ENCODE measurements at places on chromosomes 3 and 15.

GRCh38 chr3:194364652-194365434 is 4.7 kb downstream of the LRRC15 start:
- no peak for DNase-seq

DNA sequence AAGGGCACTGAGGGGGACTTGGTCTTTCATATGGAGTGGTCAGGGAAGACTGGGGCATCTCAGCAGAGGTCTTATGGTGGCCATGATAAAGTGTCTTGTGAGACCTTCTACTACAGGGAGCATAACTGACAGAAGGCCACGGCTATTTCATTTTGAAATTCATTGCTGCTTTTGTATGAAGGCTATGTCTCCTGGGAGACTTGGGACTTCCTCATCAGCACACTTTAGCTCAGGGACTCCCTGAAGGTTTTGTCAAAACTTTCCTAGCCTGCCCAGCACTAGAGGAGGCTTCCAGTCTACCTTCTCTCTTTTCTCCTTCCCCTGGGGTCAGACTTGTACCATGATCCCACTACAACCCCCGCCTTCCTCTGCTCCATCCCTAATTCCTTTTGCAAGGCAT is 77.2 kb upstream of the RASGRF1 start:
- no peak for DNase-seq

- DNase-seq, result no peak
These were observed 50.5 kb upstream of the UBP1 start for GRCh38 chr3:33490641-33491241.

DNA sequence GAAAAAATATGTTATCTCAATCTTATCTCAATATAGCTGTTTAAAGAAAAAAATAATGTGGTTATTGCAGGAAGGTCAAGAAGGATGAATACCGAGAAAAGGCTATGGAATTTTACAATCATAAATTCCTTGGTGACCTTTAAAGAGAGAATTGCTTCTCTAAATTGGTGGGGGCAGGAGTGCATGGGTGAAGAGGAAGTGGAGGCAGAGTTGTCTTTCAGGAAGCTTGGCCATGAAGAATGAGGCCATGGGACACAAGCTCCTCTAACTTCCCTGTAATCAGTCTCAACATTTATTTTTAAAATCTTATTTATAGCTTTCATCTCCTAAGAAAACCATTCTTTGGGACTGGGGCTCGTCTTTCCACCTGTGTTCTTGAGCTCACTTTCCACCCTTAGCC is 22.4 kb upstream of the ALDH1A2 start:
- no peak for DNase-seq

GRCh38 chr15:56608140-56608778 is 125.0 kb downstream of the ZNF280D start:
- DNase-seq, result no peak

GRCh38 chr15:53400986-53401385 is 358.5 kb downstream of the WDR72 start:
- no peak for DNase-seq

GRCh38 chr15:34358367-34358766 is 8.6 kb downstream of the LPCAT4 start:
- no peak for DNase-seq

DNA sequence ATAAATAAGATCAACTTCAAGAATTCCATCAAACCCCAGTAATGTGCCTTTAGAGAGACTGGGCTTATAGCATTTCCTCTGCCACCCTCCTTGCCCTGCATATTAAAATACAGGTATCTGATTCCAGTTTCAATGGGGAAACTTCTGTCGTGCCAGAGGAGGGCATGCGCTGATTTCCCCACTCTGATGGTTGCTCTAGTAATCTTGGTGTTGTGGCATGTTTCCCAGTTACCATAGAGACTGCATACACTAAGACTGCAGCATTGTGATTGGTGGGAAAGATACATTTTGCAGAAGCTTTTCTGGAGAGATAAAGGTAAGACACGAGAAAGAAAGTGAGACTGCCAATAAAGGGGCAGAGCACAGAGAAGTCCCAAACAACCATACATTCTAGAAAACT is 225.6 kb downstream of the TIGIT start:
- DNase-seq, result peak; percentile 15

GRCh38 chr15:49215768-49216739 is 46.0 kb downstream of the GALK2 start:
- DNase-seq, result no peak

DNA sequence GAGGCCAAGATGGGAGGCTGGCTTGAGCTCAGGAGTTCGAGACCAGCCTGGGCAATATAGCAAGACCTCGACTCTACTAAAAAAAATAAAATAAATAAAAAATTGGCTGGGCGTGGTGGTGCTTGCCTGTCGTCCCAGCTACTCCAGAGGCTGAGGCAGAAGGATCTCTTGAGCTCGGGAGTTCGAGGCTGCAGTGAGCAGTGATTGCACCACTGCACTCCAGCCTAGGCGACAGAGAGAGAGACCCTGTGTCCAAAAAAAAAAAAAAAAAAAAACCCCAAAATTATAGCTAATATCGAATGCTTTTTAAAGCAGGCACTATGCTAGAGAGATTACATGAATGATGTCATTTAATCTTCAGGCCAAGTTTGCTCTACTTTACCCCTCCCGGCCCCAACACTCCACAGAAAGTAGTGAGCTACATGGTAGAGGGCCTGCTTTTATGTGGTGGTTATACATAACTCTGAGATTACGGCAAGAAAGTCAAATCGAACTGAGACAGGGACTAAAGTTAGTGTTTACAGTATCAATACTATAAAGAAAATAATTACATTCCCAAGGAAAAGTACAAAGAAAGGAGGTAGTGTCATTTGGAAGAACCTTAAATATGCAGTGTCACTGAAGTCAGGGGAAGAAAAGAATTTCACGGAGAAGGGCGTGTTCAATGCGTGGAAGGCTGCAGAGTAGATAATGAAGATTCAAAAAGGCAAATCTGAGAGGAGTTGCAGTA is 1.1 kb downstream of the ADPGK start:
- DNase-seq, result no peak

- DNase-seq, result no peak
These were observed 751.5 kb downstream of the SQOR start for GRCh38 chr15:46386356-46386755.

DNA sequence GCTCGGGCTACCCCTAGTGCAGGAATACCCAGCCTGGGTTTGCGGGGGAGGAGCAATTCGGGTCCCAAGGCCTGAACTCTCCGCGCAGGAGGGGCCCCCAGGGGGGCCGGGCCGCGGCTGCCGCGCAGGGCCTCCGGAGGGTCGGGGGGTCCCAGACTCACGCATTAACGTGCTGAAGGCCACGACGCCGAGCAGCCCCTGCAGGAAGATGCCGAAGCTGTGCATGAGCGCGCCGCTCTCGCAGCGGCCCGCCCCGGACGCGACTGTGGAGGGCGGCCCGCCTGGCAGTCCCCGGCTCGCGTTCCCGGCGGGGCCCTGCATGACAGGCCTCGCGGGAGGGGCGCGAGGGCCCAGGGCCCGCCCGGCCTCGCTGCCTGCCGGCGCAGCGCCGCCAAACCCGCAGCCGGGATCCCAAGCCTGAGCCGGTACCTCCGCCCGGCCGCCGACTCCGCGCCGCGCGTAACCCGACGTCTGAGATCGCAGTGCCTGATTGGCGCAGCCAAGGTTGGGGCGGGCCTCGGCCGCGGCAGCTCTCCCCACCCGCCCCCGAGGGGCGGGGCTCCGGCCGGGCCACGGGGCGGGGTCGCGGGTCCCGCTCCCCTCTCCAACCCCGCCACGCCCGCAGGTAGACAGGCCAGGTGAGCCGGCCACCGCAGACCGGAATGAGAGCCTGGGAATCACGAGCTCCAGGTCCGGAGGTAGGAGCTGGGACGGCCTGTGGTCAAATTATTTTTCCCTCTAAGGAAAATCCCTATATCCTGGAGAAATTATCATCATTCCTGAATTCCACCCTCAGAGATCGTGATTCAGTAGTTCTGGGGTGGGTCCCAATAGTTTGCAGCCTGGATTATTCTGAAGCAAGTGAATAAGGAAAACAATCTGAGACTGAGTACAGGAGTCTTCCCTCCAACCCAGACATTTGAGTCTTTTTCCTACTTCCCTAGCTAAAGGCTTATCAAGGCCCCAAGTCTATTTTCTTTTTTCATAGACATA is at the start of gene STIMATE:
Gene STIMATE (minus strand): TSS at position 419 of the 993 bp plus-strand sequence. CDS start 98 bp downstream, at position 321.
- DNase-seq, result peak; percentile 88

GRCh38 chr3:14768182-14768790 is 50.5 kb upstream of the FGD5 start:
- DNase-seq, result no peak

DNA sequence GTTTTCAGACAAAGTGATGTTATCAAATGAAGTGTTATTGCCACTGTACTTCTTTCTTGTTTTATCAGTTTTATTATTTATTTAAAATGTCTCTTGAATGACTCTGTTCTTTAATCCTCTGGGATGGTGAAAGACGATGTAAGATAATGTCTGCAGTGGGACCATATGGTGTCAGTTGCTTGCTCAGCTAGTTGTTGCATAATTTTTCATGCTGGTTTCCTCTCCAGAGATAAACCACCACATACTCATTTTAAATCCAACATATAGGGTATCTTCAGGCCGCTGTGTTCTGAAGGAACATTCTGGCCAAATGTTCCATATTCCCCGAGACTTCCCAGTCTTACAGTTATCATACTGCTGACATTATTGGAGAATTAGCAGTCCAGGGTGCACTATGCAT is 75.9 kb downstream of the GABRG3 start:
- no peak for DNase-seq

DNA sequence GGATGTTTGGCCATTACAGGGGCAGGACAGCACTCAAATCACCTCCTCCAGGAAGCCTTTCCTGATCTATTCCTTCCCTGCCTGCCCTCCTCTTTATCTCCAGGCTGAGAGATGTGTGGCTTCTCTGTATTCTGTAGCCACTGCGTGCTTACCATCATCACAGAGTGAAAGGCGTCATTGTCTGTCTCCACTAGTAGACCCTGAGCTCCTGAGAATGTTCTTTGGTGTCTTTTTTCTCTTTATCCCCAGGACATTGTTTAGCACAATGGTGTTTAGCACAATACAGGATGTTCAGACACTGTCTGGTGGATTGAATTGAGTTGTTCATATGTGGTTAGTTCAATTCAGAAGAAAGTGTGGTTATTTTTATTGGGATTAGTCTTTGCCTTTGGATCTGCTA is 26.2 kb upstream of the LARS2 start:
- DNase-seq, result no peak

- no peak for DNase-seq
These were observed 434.2 kb upstream of the CNTN3 start for GRCh38 chr3:75048650-75049049.

DNA sequence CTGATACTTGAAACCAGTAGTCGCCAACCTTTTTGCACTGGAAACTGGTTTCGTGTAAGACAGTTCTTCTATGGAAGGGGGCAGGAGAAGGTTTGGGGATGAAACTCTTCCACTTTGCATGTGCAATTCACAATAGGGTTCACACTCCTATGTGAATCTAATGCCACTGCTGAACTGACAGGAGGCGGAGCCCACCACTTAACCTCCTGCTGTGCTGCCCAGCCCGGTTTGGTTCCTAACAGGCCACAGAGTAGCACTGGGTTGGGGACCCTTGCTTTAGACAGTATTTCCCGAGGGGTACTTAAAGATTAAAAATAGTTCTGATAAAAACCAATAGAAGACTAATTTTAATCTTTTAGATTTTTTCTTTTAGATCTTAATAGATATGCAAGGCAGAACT is 11.1 kb downstream of the TFG start:
- no peak for DNase-seq

GRCh38 chr15:70023064-70023768 is 74.5 kb downstream of the TLE3 start:
- DNase-seq, result peak; percentile 81

- no peak for DNase-seq
These were observed 106.2 kb downstream of the TMCO5A start for GRCh38 chr15:38040615-38041014.

DNA sequence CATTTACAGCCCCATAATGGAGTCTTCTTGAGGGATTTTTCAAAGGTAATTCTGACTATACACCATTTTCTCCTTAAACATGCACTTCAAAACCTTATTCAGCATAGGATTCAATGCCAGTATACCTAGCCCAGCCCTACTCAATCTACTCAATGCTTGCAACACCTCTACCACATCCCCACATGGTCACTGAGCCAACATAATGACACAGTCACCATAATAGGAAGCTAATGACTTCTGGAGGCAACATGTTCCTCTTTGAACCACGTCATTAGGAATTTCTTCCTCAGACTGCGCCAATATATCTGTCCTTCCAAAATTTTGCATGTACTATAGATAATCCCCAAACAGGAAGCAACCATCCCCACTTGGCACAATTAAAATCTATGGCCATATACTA is 153.9 kb upstream of the SETMAR start:
- DNase-seq, result no peak

DNA sequence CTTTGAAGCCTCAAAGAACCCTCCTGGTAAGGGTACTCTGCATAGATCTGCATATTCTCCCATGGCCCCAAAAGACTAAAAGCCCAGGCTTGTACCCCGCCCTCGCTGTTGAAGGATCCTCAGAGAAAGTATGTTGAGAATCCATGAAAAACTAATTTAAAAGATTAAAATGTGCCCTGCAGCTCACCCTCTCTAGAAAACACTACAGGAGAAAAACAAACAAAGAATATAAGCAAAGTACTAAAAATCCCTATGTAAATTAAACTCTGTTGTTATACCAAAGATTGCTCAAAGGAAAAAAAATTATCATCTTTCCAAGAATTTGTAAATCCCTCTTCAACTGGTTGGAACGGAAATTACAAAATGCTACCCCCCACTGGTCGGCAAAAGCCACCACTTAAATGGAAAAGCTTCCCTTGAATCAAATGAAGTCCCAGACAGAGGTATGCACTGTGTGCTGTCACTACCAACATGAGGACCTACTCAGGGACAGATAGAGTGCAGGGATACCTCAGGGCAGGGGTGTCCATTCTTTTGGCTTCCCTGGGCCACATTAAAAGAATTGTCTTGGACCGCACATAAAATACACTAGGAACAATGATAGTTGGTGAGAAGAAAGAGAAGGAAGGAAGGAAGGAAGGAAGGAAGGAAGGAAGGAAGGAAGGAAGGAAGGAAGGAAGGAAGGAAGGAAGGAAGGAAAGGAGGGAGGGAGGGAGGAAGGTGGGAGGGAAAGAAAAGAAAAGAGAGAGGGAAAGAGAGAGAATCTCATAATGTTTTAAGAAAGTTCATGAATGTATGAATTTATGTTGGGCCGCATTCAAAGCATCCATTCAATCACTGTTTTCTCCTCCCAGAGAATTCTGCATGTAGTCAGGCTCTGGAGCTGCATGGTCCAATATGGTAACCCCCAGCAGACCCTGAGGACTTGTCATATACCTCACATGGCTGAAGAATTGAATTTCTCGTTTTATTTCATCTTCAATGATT is 88.1 kb downstream of the MAGI1 start:
- no peak for DNase-seq

GRCh38 chr3:113353678-113354077 is 87.6 kb downstream of the CFAP44 start:
- no peak for DNase-seq

DNA sequence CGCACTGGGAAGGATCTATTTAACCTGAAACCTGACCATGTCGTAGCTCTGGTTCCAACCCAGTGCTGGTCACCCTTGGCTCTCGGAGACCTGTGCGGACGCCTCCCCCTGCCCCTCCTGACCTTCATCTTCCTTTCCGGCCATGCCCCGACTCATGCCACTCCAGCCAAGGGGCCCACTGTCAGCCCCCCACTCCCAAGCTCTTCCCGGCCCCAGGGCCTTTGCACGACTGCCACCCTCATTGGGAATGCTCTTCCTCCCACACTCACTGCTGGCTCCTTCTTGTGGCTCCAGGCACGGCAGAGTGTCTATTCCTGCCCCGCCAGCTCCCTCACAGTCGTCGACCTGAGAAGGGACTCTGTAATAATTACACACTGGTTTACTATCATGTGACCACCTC is 9.4 kb upstream of the IQSEC1 start:
- no peak for DNase-seq
